ENCODE measurements at places on chromosomes 1 and 21.

DNA sequence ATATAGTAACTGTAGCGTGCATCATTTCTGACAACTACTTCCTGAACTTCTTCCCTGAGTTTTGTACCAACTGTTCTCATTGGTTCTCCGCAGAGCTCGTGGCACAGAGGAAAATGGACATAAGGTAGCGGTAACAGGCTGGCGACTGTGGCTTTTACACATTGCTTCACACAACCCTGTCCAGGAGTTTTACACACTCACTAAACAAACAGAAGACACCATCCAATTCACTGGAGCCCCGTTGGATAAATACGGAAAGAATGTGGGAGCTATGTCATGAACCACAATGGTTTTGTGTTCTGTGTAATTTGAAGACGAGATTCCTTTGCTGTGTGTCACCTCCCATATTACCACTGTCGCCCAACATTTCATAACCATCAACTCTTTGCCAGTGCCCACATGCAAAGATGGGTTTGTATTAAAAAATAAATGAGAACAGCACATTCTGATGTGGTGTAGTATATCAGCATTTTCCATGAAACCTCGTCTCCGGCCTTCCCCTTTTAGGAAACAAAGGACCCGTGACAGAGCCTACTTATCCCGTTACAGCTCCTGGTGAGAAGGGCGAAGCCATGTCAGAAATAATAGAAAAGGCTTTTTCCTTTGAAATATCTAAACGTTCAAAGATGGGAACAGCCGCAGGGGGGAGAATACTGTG is 47.4 kb upstream of the ENAH start:
- DNase-seq = no peak

- no peak for DNase-seq
These were observed 226.5 kb upstream of the CAMK1G start for GRCh38 chr1:209356976-209357377.

DNA sequence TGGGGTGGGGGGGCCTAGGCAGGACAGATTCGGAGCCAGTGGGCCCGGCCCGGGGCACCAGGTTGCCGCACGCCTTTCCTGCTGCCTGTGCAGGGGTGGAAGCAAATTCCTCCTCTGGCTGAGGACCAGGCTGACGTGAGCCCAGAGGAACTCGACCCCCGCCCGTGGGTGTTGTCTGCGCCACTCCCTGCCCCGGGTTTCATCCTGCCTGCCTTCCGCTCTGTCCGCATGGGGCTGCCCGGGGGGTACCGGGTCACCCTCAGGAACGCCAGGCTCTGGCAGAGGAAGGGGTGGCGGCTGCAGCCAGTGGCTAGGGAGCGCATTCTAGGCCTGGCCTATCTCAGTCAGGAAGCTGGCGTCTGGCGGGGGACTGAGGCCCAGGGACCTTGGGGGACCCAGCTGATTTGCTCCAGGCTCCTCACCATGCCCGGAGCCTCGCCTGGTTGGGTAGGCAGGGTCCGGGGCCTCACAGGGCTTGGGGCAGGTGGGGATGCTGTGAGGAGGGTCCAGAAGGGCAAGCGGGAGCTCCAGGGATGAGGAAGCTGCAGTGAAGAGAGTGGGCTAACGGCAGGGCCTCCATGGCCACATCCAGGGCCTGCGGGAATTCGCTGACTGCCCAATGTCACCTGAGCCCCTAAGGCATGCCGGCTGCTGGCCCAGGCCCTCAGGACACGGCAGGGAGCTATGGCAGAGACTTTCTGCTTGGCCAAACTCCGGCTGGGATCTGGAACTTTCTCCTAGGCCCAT is 2.4 kb upstream of the IBA57 start:
- DNase-seq = no peak

DNA sequence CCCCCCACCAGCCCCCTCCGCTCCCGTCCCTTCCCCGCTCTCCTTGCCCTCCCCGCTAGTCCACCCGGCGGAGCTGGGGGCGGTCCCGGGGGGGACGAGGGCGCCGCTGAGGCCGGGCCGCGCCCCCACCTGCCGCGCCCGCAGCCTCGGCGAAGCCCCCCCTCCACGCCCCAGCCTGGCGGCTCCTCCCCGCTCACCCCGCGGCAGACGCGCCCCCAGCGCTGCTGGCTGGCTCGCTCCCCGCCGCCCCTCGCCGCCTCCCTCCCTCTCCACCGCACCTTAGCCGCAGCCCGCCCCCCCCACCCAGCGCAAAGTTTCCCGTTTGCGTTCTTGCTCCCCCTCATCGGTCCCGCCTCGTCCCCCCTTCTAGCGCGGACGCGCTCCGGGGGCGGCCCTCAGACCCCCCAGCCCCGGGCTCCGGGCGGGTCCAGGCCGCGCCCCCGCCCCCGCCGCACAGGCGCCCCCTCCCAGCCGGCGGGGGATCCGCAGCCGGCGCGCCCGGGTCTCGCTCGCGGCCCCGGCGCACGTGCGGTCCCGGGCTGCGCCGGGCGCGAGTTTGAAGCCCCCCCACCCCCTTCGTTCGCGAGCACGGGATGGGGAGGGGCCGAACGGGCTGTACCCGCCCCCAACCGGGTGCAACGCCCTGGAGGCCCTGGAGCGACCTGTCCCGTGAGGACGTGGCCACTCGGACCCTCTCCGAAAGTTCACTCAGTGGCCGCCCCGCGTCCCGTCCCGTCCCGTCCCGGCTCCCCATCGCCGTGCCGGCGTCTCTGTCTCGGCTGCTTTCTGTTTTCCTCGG is 623 bp downstream of the PTPRF start:
- DNase-seq = peak; percentile 83

DNA sequence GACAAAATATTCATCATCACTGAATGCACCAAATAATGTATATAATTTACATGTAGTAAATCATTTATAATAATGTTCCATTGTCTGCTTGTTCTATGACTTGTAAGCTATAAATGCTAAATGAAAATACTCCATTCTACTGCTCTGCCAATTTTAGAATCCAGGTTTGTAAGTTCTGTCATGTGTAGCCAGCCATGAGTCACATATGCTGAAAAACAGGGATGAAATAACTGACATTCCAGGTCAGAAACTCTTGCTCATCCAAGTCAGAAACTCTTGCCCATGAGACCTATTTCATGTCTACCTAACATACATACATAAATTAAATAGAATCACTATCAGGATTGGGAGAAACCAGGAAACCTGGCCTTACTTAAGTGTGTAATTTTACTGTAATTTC is 95.6 kb downstream of the ASH1L start:
- DNase-seq = no peak

Measured in K562 (cell line).